ENCODE measurements at places on chromosomes 7 and 10.

DNA sequence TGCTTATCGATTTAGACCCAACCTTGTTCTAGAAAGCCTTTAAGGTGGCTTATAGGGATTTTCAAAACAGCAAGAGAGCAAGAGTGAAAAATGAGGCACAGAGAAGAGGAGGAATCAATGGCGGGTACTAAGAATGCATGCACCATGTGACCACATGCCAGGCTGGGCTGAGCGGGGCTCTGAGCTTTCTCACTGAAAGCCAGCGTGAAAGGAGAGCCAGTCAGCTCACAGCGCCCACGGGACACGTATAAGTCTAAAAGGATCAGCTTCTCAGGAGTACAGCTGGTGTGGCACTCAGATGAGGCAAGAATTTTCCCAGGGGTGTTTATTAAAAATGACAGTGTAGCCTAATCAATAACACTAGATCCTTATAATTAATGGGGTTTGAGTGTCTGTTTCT, 114.3 kb downstream of the SLIT1 start:
- DNase-seq = no peak

- no peak for DNase-seq
Observed at GRCh38 chr10:70320751-70321150, 36.9 kb upstream of the NPFFR1 start.

DNA sequence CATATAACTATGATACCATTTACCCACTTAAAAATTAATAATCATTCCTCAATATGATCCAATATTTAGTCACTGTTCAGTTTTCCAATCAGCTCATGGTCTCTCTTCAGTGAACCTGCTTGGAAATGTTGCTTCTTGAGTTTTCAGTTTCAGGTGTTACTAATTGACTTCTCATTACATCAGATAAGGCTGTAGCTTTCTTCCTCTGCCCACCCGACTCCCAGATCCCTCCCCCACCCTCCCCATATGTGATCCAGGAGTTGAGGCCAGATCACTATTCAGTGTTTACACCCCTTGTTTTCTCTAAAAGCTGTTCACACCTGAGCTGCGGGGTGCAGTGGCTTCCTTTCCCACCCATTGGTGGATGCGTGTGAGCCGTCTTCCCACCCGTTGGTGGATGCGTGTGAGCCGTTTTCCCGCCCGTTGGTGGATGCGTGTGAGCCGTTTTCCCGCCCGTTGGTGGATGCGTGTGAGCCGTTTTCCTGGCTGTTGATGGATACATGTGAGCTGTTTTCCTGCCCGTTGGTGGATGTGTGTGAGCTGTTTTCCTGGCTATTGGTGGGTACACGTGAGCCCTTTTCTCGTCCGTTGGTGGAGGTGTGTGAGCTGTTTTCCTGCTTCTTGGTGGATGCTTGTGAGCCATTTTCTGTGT, 3.2 kb upstream of the MTG1 start:
- DNase-seq = no peak

DNA sequence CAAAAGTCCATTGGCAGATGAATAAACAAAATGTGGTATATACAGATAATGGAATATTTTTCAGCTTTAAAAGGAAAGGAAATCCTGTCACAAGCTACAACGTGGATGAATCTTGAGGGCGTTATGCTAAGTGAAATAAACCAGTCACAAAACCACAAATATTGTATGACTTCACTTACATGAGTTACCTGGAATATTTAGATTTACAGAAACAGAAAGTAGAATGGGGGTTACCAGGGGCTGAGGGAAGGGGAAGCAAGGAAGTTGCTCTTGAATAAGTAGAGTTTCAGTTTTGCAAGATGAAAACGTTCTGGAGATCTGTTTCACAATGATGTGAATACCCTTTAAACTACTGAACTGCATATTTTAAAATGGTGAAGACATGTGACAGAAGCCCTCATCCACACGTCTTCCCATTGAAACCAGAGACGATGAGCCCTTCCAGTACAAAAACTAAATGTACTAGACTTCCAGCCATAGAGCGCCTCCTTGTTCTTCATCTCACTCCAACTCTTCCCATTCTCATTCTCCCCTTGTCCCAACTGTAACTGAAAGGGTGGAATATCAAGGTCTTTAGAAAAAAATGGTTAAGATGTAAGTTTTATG, 62.4 kb downstream of the MICU1 start:
- DNase-seq = no peak

All from NCI-H2081 (cell line).